ENCODE measurements at places on chromosomes 16 and 17. TPM values are rescaled to one million over a fixed set of nuclear protein-coding genes. Genes with fewer than 3 reads are reported as not detected.

DNA sequence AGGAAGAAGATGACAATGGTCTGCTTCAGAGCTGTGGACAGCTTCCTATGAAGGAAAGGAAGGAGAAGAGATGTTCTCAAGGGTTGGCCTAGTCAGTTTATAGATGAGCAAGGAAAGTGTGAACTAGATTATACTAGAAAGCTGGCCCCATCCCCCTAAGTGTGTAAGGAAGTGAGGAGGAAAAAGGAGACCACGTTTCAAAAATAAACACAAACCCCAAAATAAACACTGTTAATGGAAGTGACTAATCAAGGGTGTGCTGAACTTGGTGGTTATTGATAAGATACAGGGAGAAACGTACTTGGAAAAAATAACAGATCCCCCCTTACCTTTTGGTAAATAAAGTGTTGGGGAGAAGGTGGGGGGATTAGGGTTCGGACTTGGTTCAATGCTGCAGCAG, 267.1 kb downstream of the SOX9 start:
- no peak overlapping the region for H3K27ac ChIP-seq
- no peak overlapping the region for H3K4me3 ChIP-seq
- no peak for DNase-seq
- H3K27me3 ChIP-seq, result no peaks in the 10 kb centered on the region

Gene SMIM36
- not detected for polyA plus RNA-seq

DNA sequence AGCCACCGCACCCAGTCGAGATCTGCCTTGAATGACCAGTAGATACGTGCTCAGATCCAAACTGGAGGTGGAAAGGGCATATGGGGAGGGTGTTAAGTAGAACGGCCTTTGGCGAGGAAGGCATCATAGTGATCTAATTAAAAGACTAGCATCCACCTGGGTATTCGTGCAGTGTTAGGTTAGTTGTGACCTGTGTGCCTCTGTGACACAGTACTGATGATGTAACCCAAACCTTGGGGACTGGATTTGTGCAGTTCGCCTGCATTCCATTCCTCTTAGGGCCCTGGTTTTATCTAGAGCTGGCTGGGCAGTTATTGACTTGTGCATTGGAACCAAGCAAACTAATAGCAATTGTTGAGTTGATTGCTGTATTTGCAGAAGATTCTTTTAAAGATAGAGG, 47.9 kb downstream of the SNX29 start:
- peaks cover 3% of the 10 kb centered on the region for H3K36me3 ChIP-seq
- H3K27ac ChIP-seq, result no peak overlapping the region
- DNase-seq, result no peak
- no peaks in the 10 kb centered on the region for H3K27me3 ChIP-seq
- H3K4me3 ChIP-seq, result no peak overlapping the region

GRCh38 chr16:79001156-79001967, 599.2 kb downstream of the MAF start:
- no peak overlapping the region for H3K27ac ChIP-seq
- H3K4me3 ChIP-seq, result no peak overlapping the region
- H3K27me3 ChIP-seq, result no peaks in the 10 kb centered on the region
- no peaks in the 10 kb centered on the region for H3K4me1 ChIP-seq
- H3K36me3 ChIP-seq, result no peaks in the 10 kb centered on the region

- H3K36me3 ChIP-seq, result no peaks in the 10 kb centered on the region
- DNase-seq, result no peak
- peaks cover 17% of the 10 kb centered on the region for H3K4me1 ChIP-seq
- H3K27ac ChIP-seq, result peak overlapping the region; percentile 95
- peak overlapping the region; percentile 77 for H3K4me3 ChIP-seq
Observed at GRCh38 chr17:81553616-81554181, 1.5 kb upstream of the FAAP100 start.

DNA sequence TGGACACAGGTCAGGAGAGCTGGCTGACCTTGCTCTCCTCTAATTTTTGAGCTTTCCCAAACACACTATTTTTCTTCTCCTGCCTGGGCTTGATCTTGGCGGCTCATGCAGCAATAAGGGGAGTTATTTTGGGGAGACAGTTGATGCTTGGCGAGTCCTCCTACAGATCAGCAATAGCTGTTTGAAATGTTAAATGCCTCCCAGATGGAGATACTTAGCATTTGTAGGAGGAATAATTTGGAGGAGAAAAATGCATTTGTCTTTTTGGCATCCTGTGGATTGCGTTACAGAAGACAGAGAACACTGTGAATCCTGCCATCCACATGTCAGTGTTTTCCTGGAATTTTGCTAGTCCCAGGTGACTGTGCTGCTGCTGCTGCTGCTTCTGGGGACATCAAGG, 328.0 kb upstream of the XYLT1 start:
- H3K4me1 ChIP-seq, result no peaks in the 10 kb centered on the region
- no peak overlapping the region for H3K4me3 ChIP-seq
- no peak overlapping the region for H3K27ac ChIP-seq
- no peak for DNase-seq
- H3K27me3 ChIP-seq, result no peaks in the 10 kb centered on the region
- H3K36me3 ChIP-seq, result no peaks in the 10 kb centered on the region

DNA sequence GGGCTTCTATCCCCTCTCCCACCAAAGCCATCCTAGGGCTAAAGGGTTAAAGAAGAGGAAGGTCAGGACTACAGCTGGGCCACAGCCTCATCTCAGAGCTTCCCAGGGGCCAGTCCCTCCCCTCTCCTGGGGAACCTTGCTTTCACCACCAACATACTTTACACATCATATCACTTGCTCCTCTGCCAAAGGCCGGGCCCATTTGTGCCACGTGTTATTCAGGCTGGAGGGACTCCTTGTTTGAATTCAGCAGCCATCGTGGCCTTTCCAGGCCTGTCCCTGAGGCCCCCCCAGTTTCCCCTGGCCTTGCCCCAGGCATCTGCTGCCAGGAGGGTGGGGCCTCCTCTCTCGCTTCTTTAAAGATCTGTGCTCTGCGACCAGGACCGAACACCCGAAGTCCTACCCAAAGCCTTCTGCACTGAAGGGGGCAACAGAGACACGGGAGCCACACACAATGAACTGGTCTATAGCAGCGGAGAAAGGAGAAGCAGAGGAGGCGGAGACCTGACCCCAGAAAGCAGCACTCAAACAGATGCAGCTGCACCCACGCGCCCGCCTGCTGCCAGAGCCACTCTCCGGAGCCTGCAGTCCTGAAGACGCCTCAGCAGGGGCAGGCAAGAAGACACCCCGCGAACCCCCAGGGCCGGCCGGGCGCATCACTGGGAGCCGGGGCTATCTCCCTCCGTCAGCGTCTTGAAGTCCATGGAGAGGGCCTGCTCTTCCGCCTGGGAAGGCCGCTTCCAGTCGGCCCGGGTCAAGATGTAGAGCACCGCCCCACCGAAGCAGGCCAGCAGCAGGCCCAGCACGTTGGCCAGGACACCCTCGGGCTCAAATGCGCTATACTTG, 12.1 kb downstream of the CYB561 start:
- no peak for DNase-seq
- H3K27me3 ChIP-seq, result no peaks in the 10 kb centered on the region
- H3K4me1 ChIP-seq, result peaks cover 9% of the 10 kb centered on the region
- no peak overlapping the region for H3K27ac ChIP-seq

GRCh38 chr16:89095491-89095951, 1.9 kb downstream of the ACSF3 start:
- H3K27ac ChIP-seq, result peak overlapping the region; percentile 73
- peaks cover 58% of the 10 kb centered on the region for H3K4me1 ChIP-seq
- no peaks in the 10 kb centered on the region for H3K27me3 ChIP-seq
- peaks cover 3% of the 10 kb centered on the region for H3K36me3 ChIP-seq
- DNase-seq, result no peak

GRCh38 chr17:82647593-82648164, 565 bp downstream of the WDR45B start:
- peaks cover 10% of the 10 kb centered on the region for H3K36me3 ChIP-seq
- peak overlapping the region; percentile 90 for H3K4me3 ChIP-seq
- peak; percentile 47 for DNase-seq
- peak overlapping the region; percentile 94 for H3K27ac ChIP-seq
- no peaks in the 10 kb centered on the region for H3K27me3 ChIP-seq

DNA sequence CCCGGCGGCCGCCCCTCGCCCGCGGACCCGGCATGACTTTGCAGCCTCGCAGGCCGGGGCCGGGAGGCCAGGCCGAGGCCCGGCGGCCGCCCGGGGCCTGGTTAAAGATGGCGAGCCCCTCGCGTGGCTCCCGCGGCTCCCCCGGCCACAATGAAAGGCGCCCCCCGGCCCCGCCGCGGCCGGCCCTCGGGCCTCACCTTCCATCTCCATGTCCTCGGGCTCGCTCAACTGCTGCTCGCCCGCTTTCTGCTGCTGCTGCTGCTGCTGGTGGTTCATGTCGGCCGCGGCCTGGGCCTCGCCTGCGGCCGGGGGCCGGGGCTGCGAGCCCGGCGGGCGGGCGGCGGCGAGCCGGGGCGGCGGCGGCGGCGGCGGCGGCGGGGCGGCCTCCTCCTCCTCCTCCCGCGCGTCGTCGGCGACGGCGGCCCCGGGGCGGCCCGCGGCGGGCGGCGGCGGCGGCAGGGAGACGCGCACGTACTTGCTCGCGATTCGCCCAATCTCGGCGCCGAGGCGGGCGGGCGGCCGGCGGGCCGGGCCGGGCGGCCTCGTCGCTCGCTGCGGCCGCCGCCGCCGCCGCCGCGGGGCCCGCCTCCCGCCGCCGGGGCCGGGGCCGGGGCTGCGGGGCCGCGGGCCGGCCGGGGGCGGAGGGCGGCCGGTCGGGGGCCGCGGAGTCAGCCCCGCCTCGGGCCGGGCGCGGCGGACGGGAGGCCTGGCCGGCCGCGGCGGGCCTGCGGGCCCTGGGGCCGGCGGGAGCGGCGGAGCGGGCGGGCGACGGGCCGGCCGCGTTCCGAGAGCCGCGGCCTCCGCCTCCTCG, 491 bp downstream of the USP7 start:
- H3K4me1 ChIP-seq, result peaks cover 38% of the 10 kb centered on the region
- H3K4me3 ChIP-seq, result peak overlapping the region; percentile 77
- no peaks in the 10 kb centered on the region for H3K36me3 ChIP-seq
- no peak for DNase-seq
- peak overlapping the region; percentile 85 for H3K27ac ChIP-seq

DNA sequence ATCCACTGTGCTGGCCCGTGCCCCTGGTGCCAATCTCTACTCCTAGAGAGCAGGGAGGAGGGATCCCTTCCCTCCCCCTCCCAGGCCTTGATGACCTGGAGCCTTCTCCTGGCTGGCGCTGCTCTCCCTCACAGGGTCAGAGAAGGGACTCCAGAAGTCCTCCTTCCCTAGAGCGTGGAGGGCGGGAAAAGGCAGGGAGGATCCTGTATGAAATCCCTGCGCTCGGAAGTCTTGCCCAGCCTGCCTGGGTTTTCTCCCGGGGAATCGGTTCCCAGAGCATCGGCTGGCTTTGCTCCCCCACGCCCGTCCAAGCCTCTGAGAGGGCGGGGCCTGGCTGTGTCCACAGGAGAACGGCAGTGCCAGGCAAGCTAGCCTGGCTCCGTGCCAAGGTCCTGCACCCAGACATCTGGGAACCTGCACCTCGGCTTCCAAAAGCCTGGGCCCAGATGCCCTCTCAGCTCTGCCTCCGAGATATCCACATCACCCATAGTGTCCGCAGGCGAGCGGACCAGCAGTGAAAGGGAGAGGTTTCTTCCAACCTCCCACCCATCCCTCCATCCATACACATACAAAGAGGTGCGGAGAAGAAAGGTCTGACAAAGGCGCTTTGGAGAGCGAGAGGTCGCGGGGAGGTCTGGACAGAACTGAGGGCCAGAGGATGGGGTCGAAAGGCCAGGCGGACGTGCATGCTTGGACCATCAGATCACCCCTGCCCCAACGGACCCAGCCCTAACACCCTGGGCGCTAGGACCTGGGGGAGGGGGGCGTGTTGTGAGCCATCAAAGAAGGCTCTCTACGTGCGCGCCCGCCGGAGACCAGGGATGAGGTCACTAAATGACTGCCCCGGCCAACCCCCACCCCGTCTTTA, 1.1 kb downstream of the MPP2 start:
- H3K36me3 ChIP-seq, result no peaks in the 10 kb centered on the region
- peaks cover 4% of the 10 kb centered on the region for H3K27me3 ChIP-seq
- H3K4me1 ChIP-seq, result peaks cover 22% of the 10 kb centered on the region
- peak; percentile 34 for DNase-seq

DNA sequence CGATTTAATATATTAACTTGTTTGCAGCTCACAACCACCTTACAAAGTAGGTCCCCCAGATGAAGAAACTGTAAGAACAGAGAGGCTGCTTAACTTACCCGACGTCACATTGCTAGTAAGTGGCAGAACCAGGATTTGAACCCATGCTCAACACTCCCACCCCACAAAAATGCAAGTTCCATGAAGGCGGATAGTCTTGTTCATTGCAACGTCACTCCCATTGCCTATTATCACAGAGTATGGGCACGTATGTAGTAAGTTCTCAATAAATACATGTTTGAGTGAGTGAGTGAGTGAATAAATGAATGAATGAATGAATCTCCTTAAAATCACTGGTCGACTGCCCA, 1.1 kb downstream of the USP31 start:
- H3K4me1 ChIP-seq, result peaks cover 6% of the 10 kb centered on the region
- no peaks in the 10 kb centered on the region for H3K36me3 ChIP-seq
- H3K27me3 ChIP-seq, result no peaks in the 10 kb centered on the region
- DNase-seq, result no peak
- H3K4me3 ChIP-seq, result peak overlapping the region; percentile 69

GRCh38 chr17:15036238-15036637, 228.9 kb downstream of the PMP22 start:
- no peak for DNase-seq
- H3K4me1 ChIP-seq, result no peaks in the 10 kb centered on the region
- H3K36me3 ChIP-seq, result no peaks in the 10 kb centered on the region
- no peaks in the 10 kb centered on the region for H3K27me3 ChIP-seq

Gene TBL3
- polyA plus RNA-seq, result 59.4 TPM

DNA sequence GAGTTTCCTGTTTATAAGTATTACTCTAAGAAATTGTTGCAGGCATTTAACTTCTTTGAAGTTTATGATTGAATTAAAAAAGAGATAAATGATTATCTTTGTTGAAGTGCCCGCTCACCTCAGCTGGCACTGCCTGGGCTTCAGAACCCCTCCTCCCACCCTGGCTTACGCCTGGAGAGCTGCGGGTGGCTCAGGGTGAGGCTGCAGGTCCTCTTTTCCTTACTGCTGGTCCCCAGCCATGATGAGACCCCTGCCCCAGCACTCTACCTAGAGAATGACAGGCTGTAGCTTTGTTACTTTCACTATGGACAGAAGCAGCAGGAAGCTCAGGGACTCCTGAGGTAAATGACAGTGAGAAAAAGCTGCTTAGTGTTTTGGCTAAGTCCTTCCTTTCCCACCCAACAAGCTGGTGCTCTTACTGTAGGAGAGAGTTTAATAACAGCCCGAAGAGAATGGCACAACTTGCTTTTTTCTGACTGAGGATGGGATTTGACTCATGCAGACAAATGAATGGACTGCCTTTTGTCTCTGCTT, 62.1 kb downstream of the EPN2 start:
- no peaks in the 10 kb centered on the region for H3K36me3 ChIP-seq
- H3K27me3 ChIP-seq, result no peaks in the 10 kb centered on the region
- DNase-seq, result no peak
- no peak overlapping the region for H3K4me3 ChIP-seq
- no peaks in the 10 kb centered on the region for H3K4me1 ChIP-seq

DNA sequence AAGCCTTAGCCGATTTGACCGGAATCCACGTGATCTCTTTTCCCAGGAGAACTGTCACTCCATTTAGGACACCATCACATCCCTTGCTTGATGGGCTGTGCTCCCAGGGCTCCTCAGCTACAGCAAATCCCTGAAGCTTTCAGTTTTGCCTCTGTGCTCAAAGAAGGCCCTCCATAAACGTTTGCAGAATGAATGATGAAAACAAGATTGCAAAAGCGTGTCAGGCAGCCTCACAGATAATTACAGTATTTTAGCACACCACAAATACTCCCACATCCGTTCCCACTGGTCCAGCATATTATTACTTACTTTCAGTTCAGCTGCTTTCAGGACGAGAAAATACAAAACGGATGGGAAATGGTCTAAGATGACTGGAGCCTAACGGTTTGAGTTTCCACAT, 84.6 kb downstream of the USP31 start:
- no peak for DNase-seq
- H3K4me1 ChIP-seq, result no peaks in the 10 kb centered on the region
- H3K27me3 ChIP-seq, result no peaks in the 10 kb centered on the region
- no peaks in the 10 kb centered on the region for H3K36me3 ChIP-seq
- H3K4me3 ChIP-seq, result no peak overlapping the region

All from naive thymus-derived CD4-positive, alpha-beta T cell (primary cell).